ENCODE measurements at places on chromosomes 7 and 10. TPM values are rescaled to one million over a fixed set of nuclear protein-coding genes. Genes with fewer than 3 reads are reported as not detected.

DNA sequence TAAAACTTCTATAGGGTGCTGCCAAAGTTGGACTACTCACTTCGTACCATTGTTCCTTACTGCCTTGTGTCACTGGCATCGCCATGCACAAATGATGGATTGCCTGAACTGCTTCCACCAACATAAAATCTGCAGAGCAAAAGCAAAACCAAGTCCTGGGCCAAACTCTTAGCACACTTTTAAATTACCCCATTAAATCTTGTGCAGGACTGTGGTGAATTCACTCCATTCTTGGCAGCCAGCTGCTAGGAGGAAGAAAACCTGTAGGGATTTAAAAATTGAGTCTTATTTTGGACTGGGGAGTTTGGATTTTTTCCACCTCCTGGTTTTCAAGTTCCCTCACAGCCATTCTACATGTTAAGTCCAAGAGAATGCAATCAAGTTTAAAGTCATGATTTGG, 646.9 kb downstream of the SORCS3 start:
- no peak for DNase-seq

DNA sequence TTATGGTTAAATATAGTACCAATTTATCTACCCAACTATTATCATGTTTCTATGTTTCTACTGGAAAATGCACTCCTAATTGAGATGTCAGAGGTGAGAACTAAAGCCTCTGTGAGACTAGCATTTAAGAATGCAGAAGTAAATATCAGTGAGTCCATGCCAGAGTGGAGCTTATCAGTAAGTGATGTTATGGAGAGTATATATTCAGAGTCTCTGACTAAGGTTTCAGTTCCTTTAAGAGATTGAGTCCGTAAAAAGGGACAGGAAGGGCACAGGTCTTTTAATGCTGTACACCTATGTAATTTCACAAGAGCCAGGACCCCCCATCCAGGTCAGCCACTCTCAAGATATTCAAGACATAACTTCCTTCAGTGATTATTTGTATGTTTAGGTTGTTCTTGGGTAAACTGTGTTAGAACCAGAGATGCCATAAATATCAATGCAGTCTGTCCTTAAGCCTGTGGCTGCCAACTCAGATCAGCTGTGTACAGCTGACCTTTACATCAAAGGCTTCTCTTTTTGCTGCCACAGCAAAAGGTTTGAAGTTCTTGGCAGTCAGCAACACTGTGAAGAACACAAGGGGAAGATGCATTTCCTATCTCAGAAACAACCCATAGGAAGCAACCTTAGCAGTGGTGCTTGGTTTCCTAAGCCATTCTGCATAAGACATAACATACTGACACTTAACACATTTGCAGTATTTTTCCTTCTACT, 244.8 kb downstream of the BICC1 start:
- DNase-seq = no peak

LIPN gene
- total RNA-seq = not detected

- no peak for DNase-seq
Observed at GRCh38 chr10:103894441-103894864, 23.5 kb downstream of the STN1 start.

DNA sequence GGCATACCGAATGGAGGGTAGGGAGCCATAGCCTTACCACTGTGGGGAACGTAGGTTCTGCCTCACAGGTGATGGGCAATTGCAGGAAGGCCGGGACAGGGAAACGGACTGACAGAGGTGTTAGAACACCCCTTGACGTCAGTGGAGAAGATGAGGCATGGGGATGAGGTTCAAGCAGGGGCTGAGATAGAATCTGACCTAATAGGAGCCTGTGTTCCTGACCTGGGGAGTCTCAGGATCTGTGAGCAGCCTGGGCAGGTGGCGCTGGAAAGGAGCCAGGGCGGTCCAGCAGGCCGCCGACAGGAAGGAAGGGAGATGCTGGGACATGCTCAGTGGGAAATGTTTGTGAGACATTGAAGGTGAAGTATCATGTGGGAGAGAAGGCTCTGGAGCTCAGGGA, 109.4 kb downstream of the WDFY4 start:
- DNase-seq = no peak

DNA sequence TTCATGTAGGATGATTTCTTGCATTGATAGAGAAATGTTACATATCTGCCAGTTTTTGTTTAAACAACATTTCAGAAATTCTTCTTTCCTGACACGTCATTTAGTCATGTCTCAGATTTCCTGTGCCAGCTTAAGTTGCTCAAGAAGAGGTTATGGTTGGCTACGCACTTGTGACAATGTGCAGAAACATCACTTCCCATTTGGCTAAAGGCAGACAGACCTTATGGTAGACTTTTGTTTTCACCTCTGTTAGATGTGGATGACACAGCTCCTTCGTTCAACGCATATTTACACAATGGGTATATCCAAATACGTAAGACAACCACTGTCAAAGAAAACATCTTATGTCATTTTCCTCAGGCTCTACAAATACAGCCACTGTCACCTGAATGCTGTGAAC, 125.8 kb downstream of the DOCK4 start:
- peak; percentile 18 for DNase-seq

- DNase-seq = no peak
Observed at GRCh38 chr10:13913897-13914296, 327.1 kb downstream of the PRPF18 start.

- DNase-seq = no peak
Observed at GRCh38 chr7:93717217-93717900, 142.8 kb upstream of the CALCR start.

- DNase-seq = no peak
Observed at GRCh38 chr10:104937567-104937966, 296.5 kb downstream of the SORCS3 start.

VWC2 gene
- total RNA-seq = not detected

- no peak for DNase-seq
Observed at GRCh38 chr7:90824386-90825307, 228.5 kb downstream of the CDK14 start.

DNA sequence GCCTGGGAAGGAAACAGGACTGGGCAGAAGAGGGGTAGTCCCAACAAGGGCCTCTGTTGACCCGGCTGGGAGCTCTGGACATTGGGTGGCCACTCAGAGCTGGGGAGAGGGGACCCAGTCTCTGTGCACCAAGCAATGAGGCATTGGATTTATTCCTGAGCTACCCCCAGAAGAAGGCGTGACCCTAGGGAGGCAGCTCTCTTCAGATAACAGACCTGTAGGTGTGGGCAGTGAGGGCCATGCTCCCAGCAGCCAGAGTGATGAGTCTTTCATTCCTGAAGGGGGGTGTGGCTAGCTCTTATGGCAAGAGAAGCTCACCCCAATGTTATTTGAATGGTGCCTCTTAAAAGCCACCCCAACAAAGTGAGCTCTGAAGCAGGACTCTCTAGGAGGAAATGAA, 20.4 kb downstream of the TEX36 start:
- no peak for DNase-seq

GRCh38 chr10:129598413-129598812, 131.4 kb downstream of the MGMT start:
- no peak for DNase-seq

- DNase-seq = no peak
Observed at GRCh38 chr10:7405637-7406036, 5.2 kb downstream of the SFMBT2 start.

GRCh38 chr10:30625080-30625479, 4.5 kb downstream of the LYZL2 start:
- DNase-seq = no peak

DNA sequence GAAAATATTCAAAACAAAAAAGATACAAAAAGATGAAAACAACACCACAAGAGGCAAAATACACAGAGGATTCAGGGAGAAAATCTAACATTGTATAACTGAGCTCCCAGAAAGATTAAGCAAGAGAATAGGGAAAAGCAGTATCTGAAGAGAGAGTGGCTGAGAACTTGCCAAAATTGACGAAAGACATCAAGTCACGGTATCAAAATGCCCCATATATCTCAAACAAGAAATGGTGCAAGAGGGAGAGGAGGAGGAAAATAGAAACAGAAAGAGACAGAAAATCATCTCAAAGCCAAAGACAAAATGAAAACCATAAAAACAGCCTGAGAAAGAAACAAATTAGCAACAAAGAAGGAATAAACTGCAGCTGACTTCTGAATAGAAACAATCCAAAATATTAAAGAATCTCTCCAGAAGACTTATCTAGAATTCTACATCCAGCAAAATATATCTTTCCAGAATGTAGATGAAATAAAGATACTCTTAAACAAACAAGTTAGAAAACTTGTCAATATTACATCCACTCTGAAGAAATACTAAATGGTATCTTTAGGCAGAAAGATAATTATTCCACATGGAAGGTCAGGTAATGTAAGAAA, 5.5 kb downstream of the USP6NL start:
- no peak for DNase-seq

MGAM2 gene
- total RNA-seq = not detected

DNA sequence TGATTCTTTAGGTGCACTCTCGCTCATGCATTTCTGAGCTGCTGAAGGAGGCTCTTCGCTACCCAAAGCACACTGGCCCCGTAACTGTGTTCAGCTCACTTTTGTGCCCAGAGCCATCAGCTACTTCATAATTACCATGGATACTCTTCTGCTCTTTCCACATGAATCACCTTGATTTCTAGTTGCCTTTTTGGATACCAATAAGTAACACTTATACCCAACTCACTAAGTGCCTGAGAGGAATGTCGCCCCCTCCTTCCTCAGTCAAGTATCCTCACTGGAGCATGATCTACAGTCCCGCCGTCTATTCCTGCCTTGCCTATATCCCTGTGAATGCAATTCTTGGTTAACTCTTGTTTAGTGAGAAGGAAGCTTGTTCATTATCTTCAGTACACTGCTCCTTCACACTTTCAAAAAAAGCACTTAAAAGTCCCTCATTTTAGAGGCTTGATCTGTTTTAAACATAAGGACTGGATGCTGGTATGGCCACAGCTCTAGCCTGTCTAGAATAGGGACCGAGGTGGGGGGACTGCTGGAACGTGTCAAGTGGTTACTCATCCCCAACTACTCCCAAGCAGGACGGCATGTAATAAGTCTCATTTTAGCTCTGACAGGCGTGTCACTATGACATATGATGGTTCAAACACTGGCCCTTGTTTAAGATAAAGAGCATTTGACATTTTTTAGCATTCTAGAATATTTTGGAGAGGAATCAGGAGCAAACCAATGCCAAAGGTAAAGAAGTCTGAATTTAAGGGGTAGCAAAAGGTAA, 23.7 kb downstream of the SVIL start:
- no peak for DNase-seq

PTCD1 gene
- 7.6 TPM for total RNA-seq

PALD1 gene
- 66.7 TPM for total RNA-seq

DNA sequence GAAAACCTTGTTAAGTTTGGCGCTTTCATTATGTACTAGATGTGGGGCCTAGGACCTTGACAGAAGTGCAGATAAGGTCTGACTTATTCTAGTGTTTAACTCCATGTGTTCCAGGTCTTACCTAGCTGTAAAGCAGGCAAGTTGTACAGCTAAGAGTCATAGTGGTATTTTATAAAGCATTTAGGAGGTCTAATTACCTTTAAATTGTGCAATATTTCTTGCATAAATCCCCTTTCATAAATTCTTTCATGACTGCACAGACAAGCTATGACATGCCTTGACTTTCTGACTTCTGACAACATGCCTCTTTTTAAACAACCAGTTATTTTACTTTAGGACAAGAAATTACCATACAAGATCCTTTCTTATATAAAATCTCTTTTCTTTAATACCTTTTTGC, 151.6 kb upstream of the VSTM2A start:
- DNase-seq = no peak

DNA sequence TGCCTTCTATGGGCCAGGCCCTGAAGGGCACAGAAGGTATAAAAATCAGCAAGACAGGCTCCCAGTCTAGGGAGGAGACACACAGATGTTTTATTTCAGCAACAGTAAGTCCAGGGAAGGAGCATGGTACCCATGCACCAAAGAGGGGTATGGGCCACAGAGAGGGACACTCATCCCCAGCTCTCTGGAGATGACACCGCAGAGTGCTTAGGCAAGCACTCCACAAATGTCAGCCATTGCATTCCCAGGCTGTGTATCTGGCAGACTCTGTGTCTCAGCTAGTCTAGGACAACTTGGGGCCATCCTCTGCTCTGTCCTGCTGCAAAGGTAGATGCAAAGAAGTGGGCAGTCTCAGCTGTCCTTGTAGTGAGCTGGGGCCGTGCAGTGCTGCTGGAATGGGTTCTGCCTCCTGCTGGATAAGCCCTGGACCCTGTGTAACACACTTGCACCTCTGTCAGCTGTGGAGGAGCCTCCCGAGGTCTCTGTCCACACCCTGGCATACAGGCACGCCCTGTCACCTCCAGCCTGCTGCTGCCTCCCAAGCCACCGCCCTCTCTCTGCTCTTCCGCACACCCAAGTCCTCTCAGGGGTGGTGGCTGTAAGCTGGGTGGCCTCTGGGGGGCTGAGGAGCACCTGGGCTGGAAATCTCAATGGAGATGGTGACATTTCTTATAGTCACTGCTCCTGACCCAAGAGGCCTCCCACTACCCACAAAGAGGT, 57.6 kb downstream of the VOPP1 start:
- no peak for DNase-seq

TAS2R4 gene
- total RNA-seq = 1.2 TPM

GRCh38 chr7:127962589-127963361, 68.5 kb downstream of the LRRC4 start:
- no peak for DNase-seq

CUZD1 gene
- total RNA-seq = 1.1 TPM

DNA sequence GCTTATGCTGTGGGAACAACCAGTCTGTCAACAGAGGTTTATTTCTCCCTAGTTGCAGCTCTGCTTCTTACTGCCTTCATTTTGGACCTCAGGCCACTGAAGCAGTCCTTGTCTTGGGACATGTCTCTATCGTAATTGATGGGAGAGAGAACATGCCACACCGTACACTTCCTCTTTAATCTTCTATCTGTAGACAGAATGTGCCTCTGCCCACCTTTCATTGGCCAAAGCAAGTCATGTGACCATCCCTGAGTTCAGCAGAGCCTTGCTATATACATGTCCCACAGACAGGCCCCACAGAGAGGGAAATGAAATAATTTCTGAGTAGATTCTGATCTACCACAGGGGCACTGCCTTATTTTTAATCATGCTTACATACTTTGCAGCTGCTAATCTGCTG, 98.0 kb downstream of the KCND2 start:
- peak; percentile 7 for DNase-seq

WEE2 gene
- not detected for total RNA-seq

ADAP1 gene
- 7.0 TPM for total RNA-seq

DNA sequence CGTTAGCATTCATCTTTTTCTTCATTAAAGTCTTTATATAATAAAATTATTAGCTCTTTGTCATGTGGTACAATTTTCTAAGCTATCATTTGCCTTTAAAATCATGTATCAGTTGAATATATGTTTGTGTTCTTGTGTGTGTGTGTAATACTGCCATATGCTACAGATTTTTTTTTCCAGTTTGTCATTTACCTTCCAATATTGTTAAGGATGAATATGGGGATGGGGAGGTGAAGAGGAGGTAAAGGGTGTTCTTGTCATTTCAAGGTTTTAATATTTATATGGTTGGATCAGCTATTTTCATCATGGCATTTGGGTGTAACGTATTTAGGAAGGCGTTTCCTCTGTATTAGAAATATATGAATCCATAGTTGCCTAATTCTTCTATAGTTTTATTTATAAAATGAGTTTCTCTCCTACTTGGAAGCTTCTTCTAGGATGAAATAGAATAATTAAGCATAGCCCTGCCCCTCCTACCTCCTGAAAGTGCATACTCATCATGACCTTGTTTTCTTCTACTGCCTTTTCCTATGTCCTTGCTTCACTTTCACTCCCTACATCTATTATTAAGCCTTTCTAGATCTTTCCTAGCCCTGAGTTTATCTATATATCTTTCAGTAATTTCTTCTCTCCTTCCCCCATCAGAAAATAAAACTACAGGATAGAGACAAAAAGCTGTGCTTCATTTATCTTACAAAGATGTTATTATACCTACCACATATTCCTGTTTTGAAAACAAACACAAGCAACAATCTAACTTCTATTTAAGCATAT, 25.1 kb downstream of the RAB18 start:
- DNase-seq = no peak

Data from OCI-LY7 (cell line).